ENCODE measurements at places on chromosomes 7 and 10.

DNA sequence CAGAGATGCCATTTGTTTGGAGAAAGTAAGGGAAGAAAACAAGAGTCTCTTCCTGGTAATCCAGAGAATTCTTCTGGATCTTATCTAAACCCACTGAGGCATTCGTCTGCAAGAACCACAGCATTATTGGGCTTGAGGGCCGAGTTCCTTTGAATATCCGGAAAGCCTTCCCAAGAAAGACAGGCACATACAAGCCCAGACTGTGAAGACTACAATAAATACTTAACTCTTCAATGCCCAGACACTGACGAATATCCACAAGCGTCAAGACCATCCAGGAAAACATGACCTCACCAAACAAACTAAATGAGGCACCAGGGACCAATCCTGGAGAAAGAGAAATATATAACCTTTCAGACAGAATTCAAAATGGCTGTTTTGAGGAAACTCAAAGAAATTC is 99.0 kb downstream of the RNF32 start:
- no peak for DNase-seq

- DNase-seq: no peak
These were observed 162.3 kb downstream of the SVIL start for GRCh38 chr10:29472301-29473086.

DNA sequence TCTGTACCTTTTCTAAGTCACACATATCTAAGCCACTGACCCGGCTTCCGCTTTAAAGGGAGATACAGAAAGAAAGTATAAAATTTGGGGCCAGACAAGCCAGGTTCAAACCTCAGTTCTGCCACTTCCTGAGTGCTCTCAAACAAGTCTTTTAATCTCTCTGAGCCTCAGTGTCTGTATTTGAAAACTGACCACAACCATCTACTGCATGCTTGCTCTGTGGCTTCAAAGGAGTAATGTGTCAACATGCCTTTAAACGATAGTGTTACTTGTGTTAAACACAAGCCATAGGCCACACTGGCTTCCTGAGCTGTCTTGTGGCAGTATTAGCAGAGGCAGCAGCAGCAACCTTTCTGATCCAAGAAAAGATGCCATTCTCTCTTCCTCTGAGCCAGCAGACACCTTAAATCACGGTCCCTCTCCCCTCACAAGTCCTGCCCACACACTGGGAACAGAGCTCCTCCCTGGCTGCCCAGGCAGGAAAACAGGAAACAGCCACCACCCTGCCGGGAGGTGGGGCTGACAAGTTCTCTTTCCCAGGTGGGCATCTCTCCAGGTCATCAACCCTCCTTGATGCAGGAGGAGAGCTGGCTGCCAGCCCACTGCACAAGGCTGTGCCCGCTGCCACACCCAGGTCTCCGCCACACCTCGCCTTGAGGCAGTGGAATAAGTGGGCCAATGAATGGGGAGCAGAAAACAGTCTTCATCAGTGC is 10.7 kb downstream of the HIP1 start:
- DNase-seq: peak; percentile 54

- no peak for DNase-seq
These were observed 62.8 kb downstream of the EGFR start for GRCh38 chr7:55081472-55082227.

GRCh38 chr10:119161680-119162451 is 3.6 kb downstream of the SFXN4 start:
- DNase-seq: no peak

DNA sequence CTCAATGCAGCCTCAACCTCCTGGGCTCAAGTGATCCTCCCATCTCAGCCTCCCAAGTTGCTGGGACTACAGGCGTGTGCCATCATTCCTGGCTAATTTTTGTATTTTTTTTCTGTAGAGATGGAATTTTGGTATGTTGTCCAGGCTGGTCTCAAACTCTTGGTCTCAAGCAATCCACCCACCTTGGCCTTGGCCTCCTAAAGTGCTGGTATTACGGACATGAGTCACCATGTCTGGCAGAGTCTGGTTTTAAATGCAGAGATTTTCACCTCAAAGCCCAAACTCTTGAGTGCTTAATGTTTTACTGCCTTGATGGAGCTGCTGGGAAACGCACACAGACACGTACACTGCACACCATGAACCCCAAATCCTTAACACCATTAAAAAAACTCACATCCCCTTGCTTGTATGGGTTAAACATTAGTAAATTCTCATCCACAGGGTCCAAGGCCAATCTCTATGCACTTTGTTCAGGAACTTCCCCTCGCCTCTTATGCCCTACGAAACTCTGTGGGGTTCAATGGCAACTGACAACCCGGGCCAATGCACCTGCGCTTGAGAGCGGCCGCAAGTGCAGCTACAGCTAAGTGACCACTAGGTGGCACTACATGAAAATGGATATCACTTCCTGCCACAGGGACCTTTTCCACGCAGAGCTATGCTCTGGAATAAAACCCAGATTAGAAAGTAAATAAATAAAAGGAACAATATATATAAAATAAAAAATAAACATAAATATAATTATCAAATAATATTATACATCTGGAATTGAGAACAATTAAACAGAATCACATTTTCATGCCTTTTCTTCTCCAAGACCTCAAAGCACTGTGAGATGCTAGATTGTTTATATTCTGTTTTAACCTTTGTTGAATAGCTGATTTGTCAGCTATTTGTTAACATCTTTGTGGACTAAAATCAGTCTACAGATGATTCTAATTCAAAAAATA is 66.9 kb upstream of the AFAP1L2 start:
- peak; percentile 78 for DNase-seq

GRCh38 chr7:50729962-50730361 is 52.7 kb downstream of the GRB10 start:
- DNase-seq: no peak

DNA sequence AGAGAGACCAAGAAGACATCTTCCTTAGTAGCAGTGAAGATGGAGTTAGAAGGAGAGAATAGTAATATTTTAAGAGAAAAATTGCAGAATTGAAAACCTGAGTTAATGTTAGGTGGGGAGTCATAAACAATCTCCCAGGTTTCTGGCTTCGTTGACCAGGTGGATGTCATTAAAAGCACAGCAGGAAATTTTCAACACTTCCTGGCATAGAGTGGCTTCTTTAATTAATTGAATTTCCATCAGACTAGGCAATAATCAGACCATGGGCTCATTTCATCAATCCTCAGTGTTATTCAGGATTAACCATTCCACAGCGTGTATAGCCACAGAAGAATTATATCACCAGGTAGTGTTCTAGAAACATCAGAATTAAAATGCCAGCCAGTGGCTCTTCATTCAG is 268.2 kb downstream of the CCDC3 start:
- no peak for DNase-seq

DNA sequence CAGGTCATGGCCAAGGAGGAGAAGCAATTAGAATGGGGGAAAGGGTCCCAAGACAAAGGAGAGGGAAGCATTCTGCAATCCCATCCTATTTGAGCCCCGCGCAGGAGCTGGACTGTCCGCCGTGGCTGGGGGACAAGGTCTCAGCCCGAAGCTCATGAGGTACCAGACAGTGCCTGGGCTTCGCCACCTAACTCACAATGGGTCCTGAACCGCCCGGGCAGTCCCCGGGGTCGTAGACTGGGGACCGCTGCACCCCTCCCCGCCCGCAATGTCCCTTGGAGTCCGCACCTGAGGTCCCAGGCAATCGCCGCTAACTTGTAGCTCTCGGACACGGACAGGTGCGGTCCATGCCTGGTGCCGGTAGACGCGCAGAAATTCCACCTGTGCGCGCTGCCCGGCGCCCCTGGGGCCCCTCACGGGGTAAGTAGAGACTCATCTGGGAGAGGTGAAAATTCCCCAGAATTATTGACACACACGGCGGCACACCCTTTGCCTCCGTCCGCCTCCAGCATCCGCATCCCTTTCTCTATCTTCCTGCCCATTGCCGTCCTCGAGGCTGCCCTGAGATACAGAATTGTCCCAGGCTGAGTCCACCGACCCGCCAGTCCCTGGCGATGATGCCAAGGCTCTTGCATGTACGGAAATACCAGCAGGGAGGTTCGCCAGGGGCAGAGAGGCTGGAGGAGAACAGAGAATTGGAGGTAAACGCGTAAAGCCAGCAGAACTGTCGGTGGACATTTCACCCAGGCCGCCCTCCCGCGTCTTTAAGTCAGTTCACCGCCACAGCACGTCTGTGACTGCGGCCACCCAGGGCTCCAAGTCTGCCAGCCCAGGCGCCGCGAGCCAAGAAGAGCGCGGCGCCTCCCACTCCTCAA is 1.8 kb downstream of the CHRM2 start:
- DNase-seq: no peak

GRCh38 chr7:8536431-8536830 is 103.0 kb downstream of the NXPH1 start:
- no peak for DNase-seq

- no peak for DNase-seq
These were observed 187.2 kb downstream of the VTI1A start for GRCh38 chr10:112634096-112634830.

DNA sequence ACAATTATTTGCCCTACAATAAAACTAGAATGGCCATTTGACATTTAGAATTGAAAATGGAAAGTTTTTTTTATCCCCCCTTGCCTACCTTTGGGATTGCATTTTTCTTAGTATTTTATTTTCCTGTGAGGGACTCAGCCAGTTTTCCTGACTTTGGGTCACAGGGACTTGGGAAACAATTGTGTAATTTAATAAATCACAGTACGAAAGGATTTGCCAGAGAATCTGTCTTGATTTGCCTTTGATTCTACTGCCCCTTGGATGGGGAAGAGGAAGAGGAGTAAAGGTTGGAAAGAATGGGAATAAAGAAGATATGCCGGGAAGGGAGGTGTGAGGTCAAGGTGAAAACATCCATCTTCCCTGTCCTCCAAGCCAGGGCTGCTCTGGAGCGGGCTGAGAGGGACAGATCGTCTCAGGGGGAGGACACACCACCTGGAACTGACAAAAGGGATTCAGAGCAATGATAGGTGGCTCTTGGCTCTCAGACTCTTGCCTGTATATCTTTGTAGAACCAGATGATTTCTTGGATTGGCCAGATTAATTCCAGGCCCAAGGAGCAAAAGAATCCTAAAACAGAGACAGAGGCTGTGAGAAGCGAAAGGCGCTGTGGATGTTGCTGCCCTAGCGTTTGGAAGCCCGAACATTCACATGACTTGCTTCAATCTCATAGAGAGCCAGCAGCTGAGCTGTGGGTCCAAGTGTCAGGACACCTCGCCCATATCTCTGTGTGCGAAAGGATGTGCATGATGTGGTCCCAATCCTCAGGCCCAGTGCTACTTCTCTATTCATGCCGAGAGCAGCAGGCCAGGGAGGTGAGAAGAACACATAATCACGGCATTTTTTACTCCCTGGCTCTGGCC is 50.3 kb upstream of the ZEB1 start:
- no peak for DNase-seq

- no peak for DNase-seq
These were observed 252.8 kb upstream of the GPR26 start for GRCh38 chr10:123413353-123413752.

DNA sequence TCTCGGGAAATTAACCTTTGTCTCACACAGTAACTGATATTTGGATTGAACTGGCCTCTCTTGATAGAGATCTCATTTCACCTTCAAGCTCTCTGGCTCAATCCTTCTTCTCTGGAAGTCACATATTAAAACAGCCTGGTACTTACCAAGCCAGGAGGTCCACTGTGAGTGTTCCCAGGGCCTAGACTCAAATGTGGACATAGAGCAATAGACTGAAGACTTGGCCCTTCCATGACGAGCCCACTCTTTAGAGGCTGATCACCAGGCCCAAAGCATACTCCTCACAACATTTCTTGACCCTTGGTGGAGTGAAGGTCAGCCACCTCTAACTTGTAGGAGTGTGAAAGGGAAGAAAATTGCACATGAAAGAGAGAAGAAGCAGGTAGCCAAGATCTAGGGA is 38.5 kb downstream of the COL1A2 start:
- no peak for DNase-seq

DNA sequence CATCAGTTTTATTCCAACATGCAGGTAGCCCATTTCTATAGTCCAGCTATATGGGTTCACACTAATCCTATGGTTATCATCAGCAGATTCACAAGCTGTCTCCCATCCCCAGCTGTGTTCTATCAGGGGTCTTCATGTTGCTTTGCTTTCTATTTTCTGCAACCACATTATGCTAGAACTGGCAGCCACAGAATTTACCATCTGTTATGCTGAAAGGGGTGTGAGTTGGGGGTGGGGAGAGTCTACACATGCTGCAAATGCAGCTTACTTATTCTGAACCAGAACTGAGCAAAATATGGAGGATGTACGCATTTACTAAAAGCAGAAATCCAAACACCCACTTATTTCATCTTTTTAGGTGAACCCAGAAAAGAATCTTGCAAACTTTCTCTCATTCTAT is 32.9 kb downstream of the SHTN1 start:
- no peak for DNase-seq

DNA sequence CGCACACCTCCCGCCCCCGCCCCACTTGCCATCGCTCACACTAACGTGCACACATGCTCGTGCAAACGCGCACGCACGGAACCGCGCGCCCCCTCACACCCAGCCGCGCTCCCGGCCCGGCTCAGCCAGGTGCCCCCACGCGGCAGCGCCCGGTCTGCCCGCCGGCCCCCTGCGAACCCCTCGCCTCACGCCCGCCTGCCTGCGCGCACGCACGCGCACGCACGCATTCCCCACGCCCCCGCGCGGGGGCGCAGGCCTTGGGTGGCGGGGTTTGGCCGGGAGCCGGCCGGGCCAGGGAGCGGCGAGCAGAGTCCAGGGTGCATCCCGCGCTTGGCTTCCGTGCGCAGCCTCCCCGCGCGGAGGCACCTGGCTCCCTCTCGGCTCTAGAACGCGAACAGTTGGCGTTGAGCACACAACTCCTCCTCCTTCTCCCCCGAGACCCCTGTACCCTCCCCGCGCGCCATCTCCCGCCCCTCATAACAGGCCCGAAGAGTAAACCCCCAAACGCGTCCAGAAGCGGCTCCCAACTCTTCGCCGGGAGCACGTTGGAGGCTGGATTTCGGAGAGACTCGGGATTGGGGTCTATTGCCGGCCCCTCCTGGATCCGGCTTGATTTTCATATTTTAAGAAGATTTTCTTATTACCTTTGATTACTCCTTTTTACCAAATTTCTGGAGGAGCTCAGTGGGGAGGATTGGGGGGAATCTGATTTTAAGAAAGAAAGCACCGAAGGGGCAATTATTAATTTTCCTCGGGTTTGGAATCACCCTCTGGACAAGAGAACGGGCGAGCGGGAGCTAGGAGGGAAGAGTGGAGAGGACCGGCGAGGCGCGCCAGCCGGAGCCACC is 527 bp upstream of the SORCS3 start:
- DNase-seq: no peak

DNA sequence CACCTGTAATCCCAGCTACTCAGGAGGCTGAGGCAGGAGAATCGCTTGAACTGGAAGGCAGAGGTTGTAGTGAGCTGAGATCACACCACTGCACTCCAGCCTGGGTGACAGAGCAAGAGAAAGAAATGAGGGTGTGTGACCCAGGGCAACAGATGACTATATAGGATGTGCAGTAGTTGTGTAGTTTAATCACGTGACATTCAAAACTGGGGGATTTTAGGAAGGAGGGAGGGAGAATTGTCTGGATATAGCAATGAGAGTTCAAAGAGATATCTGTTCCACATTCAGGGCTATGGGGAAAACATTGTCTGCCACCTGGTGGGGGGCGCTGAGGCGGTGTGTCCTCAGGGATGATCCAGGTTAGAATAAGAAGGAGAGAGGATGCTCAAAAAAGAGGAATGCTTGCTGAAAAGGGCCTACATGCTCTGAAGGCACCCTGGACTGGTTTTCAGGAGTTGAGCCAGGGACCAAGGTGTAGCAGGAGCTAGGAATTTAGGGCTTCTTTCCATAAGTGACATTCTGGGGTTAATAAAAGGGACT is 7.8 kb upstream of the ZYX start:
- DNase-seq: no peak

All from activated CD8-positive, alpha-beta memory T cell treated with anti-CD3 and anti-CD28 coated beads, Interleukin-2, amount 50 U/mL, for 48 hours (primary cell).